WERI-Rb-1 (cell line): ENCODE measurements at places on chromosomes 4 and X.

- no peak for DNase-seq
These were observed 46.8 kb upstream of the FAM9C start for GRCh38 chrX:13091111-13091765.

GRCh38 chrX:54794028-54794427 is 4.0 kb downstream of the ITIH6 start:
- no peak for DNase-seq

GRCh38 chrX:1528186-1528883 is 8.7 kb downstream of the P2RY8 start:
- DNase-seq, result no peak

DNA sequence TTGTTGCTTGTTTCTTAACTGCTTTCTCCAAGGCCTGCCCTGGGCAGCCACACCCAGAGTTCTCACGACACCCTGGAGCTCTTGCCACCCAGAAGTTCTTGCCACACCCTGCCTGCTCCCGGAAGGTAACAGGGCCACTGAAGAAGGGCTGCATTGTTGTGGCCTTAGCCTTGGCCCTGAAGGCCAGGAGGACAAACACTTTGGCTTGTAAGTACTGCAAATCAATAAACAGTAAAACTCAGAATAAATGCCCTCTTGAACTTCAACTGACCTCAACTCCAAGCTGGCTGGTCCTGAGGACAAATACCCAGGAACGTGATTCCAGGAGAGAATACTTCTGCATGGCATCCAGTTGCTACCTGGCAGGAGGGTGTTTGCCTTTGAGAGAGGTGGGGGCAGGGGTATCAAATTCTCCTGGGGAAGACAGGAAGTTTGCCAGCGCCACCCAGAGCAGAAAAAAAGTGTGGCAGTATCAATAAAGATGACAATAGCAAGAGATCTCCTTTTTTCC is 54.1 kb downstream of the TLR10 start:
- peak; percentile 50 for DNase-seq

GRCh38 chr4:81069706-81070331 is 39.3 kb downstream of the BMP3 start:
- peak; percentile 82 for DNase-seq

GRCh38 chr4:40924096-40924792 is 174.5 kb downstream of the NSUN7 start:
- peak; percentile 81 for DNase-seq

DNA sequence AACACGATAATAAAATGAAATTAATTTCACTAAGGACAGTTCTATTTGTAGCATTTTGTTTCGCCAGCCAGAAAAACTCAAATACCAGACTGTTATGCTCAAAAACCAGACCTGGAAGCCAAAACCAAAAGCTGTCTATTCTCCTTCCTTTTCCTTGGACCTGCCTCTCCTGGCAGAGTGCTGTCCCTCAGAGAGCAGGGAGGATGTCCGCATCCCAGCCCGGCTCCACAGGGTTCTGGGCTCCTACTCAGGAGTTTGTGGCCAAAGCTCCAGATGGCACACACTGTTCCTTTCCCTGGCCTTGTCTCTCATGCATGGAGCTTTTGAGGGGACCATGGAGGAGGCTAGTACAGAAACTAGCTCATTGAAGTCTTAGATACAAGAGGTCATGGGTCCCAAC is 41.9 kb upstream of the C1QTNF7 start:
- DNase-seq, result no peak

DNA sequence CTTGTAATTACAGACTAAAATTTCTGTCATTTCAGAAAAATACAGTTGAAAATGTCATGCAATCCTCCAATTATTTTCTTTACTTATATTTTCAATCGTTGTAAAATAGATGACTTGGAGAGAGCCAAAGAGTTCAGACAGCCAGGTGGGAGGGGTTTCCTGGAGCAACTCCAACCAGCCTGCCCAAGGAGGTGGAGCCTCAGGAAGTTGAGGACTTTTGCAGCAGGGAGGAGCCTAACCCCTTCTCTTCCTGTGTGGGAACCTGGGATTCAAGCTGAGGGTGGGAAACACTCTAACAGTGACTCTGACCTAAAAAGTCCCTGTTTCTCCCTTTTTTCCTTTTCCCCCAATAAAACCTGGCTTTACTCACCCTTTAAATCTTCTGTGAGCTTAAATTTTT is 72.2 kb upstream of the GABRG1 start:
- DNase-seq, result no peak

- no peak for DNase-seq
These were observed 212.7 kb downstream of the KCTD8 start for GRCh38 chr4:44235897-44236296.

GRCh38 chr4:69830560-69831269 is 29.2 kb downstream of the SULT1E1 start:
- no peak for DNase-seq
